ENCODE measurements at places on chromosomes 12 and 14.

DNA sequence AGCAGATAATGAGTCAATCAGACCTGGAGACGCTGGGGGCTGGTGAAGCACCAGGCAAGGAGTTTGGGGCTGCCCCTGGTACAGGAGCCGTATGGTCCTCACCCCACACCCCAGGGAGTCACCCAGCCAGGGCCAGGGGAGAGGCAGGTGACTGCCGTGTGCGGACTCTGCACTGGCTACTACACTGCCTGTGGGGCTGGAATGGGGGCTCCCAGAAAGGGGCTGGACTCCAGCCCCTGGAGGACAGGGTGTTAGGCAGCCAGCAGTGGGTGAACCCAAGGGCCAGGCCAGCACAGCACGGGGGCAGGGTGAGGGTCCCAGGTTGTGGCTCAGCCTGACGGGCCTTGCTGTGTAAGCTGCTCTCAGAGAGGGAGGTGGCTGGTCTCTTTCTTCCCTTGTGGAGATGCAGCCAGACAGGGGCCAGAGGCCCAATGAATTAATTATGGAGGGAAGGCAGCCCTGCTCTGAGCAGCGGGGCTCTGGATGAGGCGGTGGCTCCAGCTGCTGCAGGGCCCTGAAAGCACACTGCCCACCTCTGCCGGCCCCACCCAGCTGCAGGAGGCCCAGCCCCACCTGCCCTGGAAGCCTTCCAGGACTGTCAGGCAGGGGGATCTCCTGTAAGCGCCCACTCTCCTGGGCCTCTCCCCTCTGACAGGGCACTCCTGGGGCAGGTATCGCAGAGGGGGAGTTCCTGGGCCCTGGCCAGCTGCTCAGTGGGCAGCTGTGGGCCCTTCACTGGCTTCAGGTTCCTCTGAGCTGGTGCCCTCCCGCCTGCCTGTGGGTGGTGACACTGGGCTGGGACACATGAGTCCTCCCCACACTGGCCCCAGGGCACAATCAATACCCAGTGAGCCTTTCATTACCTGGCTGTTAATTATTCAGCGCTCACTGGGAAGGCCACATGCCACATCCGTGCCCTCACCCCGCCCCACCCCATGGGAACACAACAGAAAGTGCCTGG lies 142.5 kb upstream of the C14orf180 start:
- DNase-seq, result no peak

- DNase-seq, result no peak
Observed at GRCh38 chr12:62135553-62136200, 124.5 kb upstream of the USP15 start.

DNA sequence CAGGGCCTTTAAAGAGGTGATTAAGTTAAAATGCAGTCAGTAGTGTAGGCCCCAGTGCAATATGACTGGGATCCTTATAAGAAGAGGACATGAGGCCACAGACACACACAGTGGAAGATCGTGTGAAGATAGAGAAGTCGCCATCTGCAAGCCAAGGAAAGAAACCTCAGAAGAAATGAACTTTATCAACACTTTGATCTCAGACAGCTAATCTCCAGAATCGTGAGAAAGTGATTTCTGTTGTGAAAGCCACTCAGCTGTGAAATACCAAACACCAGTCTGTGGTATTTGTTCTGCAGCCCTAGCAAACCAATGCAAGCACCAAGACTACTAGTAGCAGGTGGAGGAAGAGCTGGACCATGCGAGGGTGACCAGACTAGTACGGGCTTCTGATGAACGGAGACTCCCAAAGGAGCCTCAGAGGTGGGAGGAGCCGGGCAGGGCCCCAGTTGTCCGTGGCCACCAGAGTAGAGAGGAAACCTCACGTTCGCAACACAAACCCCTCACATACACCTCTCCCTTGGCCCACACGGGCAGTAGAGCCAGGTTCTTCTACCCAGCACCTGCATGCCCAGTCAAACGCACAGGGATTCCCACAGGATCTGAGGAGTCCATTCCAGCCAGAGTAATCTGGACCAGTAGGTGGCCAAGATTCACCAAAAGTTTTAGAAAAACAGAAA lies 243.0 kb downstream of the TTC8 start:
- DNase-seq, result no peak

GRCh38 chr12:54393743-54394142 lies 9.2 kb upstream of the ZNF385A start:
- no peak for DNase-seq

- DNase-seq, result no peak
Observed at GRCh38 chr12:110312581-110313360, 31.7 kb downstream of the ATP2A2 start.

GRCh38 chr12:91984556-91984955 lies 161.1 kb downstream of the BTG1 start:
- DNase-seq, result no peak

GRCh38 chr12:60263161-60263560 lies 667.3 kb downstream of the SLC16A7 start:
- DNase-seq, result no peak

DNA sequence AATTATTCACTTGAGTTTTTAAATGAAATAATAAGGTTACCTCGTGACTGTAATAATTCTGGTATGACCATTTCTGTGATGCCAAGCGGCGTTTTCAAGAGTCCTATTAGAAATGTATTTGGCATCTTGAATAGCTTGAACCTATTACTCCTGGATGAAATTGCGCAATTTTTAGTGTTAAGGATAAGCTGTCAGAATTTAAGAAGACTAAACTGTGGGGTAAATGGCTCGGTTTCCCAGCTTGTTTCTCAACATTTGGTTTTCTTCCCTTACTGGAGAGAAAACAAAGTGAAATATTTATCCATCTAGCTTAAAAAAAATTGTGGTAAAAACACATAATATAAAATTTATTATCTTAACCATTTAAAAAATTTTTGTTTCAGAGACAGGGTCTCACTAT lies 26.8 kb downstream of the PCNX1 start:
- DNase-seq, result no peak

DNA sequence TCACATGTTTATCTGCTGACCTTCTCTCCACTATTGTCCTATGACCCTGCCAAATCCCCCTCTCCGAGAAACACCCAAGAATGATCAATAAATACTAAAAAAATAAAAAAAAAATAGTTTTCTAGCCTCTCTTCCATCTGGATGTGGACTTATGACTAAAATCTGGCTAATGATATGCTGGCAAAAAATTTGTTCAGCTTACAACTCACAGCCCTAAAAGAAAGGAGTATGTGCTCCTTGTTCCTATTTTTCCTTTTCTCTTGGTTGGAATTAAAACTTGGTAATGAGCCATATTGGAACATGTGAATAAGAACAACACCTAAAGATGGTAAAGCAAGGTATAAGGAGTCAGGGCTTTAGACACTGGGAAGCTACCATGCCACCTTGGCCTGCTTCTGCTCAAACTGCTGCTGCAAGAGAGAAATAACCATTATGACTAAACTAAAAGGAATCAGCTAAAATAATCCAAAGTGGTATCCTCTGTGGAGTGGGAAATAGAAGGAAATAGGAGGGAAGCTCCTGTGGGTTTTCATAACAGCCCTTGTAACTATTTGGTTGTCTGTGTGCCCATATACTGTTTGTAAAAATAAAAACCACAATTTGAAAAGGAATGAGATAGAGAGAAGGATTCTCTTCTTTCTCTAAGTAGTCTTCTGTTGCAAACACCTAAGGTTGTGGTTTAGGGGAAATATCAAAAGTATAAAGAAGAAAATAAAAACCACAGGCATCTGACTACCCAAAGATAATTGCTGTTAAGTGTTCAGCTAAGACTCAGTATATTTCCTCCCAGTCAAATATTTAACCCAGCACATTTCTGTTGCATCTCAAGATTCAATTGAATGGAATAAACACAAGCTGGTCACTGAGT lies 53.8 kb downstream of the SDR9C7 start:
- no peak for DNase-seq
